ENCODE measurements at places on chromosomes 5 and 9.

- DNase-seq = peak; percentile 2
These were observed at the start of gene GLRA1 for GRCh38 chr5:151924564-151925301. Gene GLRA1 (minus strand): TSS chr5:151924851. CDS start chr5:151924549, 302 bp downstream.

DNA sequence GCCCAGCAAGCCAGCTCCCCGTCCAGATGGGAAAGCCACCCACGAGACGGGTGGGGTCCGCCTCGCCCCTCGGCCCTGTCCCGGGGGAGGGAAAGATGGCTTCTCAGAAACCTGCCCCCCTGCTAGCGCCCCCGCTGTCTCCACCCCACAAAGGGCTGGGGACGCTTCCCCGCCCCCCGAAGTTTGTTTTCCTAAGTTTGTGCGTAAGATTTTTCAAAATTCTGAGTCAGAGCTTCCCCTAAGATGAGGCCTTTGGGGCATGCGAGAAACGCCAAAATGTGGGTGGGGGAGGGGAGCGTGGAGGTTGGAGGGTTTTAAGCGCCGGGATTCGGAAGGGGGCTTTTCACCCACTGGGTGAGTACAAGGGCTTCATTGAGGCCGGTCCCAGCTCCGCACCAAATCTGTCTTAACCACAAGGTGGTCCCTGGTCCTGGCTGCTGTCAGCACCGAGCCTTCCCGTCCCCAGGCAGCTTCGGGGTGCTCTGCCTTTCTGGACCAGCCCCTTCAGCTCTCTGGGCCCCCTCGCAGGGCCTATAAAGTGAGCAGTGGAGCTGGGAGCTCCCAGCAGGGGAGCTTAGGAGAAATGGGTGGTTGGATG is 32.3 kb downstream of the PRRX2 start:
- no peak for DNase-seq

DNA sequence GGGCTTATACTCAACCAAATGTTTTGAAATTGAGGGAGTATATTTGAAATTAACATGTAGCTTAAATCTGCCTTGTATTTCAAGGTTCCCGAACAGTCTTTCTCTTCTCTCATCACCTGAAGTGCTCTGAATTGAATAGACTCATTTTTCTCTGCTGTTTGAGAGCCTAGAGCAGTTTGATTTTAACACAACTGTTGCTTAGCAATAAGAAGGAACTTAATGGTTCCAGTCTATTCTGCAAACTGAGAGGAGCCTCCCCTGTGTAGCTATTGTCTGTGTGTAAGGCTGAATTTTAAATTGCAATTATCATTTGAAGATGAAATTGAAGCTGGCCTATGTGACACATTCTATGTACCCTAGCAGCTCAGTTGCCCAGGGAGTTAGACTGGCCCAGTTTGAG is 87.1 kb upstream of the CKMT2 start:
- no peak for DNase-seq

DNA sequence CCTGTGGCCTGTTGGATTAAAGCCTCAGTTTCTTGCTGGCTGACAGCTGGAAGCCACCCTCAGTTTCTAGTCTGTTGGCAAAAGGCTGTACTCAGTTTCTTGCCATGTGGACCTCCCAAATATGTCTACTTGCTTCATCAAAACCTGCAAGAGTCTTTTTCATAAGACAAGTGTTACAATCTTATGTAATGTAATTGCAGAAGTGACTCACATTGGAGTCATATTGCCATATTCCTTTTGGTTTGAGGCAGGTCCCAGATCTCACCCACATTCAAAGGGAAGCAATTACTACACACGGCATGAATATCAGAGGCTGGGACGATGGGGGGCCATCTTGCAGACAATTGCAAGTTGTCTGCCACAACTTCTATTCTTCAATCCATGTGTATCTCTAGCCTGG is 286.7 kb upstream of the IL12B start:
- peak; percentile 17 for DNase-seq

DNA sequence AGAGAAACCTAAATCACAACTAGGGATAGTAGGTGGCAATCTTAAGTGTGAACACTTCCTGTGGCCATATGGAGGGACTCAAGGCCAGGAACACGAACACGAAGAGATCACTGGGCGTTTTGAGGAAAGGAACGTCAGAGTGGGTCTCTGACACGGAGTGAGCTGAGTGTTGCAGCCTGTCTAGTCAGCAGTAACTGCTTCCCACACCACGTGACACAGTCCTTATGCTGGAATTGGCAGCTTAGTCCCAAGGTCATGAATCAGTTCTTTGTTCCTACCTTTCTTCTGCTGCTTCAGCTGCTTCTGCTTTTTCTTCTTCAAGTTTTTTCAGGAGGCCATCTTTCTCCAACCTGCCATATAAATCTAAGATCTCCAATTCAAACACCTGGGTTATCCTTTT is 18.2 kb downstream of the SPACA9 start:
- DNase-seq = no peak

DNA sequence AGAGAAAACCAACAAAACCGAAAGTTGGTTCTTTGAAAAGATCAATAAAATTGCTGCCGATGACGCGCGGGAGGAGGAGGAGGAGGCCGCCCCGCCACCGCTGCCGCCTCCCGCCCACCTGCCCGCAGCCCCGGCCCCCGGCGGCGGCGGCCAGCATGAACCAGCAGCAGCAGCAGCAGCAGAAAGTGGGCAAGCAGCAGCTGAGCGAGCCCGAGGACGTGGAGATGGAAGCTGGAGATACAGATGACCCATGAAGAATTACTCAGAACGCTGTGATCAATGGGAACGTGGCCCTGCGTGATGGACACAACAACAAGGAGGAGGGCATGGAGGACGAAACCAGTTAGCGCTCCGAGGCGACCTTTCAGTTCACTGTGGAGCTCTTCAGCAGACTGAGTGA is 53.9 kb upstream of the EFNA5 start:
- DNase-seq = no peak

DNA sequence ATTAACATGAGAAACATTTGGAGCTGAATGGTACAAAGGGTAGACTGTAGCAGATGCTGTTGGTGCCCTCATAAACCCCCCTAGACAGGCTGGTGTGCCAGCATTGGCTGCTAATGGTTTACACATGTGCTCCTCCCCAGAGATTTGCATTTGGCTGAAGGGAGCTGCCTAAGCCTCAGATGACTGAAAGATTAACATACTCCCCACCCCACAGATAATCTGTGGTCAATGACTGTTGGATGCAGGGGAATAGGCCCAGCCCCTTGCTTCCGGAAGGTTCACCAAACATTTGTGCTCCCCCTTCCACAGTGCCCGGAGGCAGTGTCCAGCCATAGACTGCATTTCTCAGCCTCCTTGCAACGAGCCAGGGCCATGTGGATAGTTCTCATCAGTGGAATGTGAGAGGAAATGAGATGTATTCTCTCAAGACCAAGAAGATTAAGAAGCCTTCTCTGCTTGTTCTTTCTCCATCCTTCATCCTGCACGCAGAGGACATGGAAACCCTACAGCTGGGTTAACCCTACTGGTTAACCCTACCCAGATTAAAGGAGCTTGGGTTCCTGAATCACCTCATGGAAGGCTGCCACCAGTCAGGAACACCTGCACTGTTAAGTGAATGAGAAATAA is 79.6 kb downstream of the PHAX start:
- DNase-seq = no peak

DNA sequence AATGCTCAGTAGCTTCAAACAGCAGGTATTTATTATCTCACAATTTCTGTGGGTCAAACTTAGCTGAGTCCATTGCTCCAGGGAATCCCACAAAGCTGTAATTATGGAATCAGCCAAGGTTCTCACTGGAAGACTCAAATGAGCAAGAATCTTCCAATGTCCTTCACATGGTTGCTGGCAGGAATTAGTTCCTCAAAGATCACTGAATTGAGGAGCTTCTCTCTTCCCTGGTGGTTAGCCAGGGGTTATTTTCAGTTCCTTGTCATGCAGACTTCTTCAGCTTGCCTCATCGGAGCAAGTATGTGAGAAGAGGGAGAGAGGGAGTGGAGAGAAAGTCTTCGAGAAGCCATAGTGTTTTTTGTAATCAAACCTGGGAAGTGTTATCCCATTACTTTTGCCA is 2331.9 kb downstream of the MAT2B start:
- DNase-seq = no peak

GRCh38 chr9:136054798-136055714 is 40.0 kb downstream of the NACC2 start:
- no peak for DNase-seq

DNA sequence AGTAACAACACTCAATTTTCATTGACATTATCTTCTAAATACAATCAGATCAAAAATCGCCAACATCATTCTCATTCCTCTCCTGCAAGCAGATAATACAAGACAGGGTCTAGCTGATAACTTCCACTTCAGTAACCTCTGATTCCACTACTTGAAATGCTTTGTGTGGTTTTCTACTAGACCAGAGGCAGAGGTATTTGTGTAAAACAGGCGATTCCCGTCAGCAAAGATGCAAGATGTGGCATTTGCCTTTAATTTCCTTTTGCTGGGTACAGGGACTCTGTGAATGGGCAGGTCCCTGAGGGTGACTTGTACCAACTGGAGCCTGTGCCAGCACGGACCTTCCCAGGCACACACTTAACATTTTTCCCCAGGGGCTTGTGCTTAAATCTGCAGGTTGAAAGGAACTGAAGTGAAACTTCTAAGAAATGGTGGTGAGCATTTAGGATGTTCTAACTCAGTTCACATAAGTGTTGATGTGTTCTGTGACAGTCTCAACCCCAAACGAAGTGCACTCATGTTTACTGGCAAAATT is 625.5 kb upstream of the WWC1 start:
- no peak for DNase-seq

- no peak for DNase-seq
These were observed 213.2 kb upstream of the EDIL3 start for GRCh38 chr5:84597904-84598303.

DNA sequence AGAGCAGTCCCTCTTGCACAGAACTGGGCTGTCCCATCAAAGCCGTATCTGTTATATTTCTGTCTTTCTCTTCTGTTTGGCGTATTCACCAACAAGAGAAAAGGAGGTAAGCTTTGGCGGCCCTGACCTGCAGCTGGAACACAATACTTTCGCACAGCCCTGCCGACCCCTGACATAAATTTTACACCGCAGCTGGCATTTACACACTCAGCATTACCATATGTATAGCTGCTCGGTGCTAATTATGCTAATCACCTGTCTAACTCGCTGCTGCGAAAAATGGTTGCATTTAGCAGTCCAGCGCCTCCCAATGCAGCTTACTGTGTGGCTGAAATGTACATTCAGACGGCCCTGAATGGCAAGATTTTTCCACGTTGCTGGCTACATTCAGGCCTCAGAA is 20.8 kb downstream of the PTCH1 start:
- DNase-seq = no peak

GRCh38 chr9:88593537-88594185 is 58.7 kb downstream of the NXNL2 start:
- no peak for DNase-seq

DNA sequence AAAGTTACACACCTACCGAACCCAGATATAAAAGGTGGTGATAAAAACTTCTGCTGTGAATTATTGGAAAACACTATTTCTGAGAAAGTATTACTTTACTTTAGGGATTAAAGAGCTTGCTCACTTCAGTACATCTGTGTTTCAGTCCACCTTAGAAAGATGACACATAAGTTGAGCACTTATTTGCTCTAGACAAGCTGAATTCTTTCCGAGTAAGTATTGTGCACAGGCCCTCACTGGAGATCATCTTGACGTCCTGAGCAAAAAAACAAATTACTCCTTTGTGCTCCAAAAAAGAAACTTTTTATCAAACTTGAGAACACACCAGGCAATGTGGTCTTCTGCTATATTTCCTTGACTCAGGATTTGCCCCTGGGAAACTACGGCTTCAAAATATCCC is 231.0 kb upstream of the GRAMD2B start:
- DNase-seq = no peak

GRCh38 chr9:26219961-26220360 is 541.7 kb upstream of the TUSC1 start:
- DNase-seq = no peak

GRCh38 chr5:106875591-106876297 is 795.0 kb downstream of the EFNA5 start:
- DNase-seq = no peak

DNA sequence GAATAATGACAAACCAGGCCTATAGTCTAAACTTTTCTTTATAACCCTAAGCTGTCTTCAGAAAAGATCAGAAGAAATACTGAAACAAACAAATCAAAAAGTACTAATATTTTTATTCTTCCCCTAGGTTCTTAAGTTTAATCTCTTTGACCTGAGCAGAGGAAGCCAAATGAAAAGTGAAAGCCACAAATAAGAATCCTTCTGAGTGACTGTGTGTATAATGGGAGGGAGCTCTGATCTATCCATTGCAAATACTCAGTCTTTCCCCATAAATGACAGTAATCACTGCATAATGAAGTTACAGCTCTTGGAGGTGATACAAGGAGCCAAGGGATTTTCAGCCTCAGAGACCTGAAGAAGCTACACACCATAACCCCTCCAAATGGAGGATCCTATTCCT is 126.9 kb upstream of the ATP10B start:
- no peak for DNase-seq

DNA sequence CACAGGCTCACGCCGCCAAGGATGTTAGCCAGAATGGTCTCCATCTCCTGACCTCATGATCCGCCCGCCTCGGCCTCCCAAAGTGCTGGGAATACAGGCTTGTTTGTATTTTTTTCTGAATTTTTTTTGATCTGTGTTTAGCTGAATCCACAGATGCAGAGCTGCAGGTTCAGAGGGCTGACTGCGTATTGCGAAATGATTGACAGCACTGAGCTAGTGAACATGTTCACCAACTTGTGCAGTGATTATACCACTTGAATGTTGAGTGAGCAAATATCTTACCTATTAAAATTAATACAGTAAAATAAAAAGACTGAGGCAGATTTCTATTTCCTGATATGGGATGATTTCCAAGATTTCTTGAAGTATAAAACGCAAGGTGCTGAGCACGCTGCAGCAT is 123.1 kb upstream of the PHYKPL start:
- no peak for DNase-seq

DNA sequence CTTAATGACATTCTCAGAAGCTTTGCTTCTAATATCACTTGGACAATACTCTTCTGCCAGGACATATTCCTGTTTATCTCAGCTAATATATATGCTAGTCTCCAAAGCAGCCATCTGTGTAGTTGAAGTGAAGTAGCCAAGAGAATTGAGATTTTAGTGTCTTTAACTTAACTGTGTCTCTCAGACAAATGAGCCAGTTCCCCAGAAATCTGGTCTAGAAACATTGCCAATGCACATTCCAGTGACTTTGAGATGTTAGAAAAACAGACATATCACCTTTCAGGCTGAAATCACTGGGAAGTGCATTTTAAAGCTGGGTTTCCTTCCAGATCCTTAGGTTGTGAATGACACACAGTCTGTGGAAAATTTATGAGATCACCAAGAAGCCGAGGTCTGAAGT is 114.6 kb downstream of the MTX3 start:
- no peak for DNase-seq

GRCh38 chr5:145903113-145903512 is 30.3 kb upstream of the GRXCR2 start:
- DNase-seq = no peak

- DNase-seq = no peak
These were observed 166.4 kb upstream of the PIK3R1 start for GRCh38 chr5:68049053-68049713.
